ENCODE measurements at places on chromosomes 2 and 18.
A peak's percentile ranks its signal among the peaks of the same experiment; 100 is the strongest.

DNA sequence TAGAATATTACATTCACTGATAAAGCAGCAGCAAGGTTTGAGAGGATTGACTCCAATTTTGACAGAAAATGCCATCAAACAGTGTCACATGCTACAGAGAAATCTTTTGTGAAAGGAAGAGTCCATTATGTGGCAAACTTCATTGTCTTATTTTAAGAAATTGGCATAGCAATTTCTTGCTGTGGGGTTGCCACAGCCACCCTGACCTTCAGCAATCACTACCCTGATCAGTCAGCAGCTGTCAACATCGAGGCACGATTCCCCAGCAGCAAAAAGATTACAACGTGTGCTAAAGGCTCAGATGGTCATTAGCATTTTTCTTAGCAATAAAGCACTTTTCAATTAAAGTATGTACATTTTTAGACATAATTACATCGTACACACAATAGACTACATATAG, 74.7 kb downstream of the PRKCE start:
- no peak for DNase-seq

DNA sequence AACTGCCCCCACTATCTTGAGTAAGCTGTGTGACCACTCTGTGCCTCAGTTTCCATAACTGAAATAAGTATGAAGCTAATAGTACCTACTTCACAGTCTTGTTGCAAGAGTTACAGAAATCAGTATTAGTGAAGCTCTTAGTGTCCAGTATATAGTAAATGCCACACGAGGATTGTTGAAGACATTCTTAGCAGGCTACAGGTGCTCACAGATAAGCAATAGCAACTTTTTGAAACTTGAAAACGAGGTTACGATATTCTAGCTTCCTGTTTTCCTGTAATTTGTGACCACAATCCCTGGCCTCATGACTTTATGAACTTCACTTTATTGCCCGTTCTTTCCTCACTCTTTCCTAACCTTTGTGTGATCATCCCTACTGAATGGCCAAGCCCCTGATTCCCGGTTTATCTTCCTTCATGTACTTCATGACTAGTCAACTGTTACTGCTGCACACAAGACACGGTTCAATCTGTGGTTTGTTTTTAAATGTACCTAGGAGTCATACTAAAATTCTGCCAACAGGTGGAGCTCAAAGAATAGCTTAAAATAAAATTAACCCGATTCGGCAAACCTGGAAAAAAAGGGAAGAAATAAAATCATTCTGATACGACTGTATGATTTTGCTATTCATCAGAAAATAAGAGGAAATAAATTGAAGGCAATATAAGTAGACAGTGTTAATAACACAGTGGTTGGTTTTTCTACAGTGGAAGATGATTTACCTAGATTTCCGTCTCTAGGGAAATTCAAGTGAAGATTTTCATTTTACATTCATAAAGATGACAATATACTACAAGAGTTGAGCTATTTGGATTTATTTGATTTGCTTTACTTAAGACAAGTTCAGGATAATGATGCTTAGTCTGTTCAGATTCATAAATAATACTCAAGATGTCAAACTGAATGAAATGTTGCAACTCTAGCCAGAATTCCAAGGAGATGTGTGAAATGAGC, 38.1 kb upstream of the STAT1 start:
- peak; percentile 79 for DNase-seq

- DNase-seq: no peak
Observed at GRCh38 chr2:26448651-26449050, 29.3 kb downstream of the OTOF start.

DNA sequence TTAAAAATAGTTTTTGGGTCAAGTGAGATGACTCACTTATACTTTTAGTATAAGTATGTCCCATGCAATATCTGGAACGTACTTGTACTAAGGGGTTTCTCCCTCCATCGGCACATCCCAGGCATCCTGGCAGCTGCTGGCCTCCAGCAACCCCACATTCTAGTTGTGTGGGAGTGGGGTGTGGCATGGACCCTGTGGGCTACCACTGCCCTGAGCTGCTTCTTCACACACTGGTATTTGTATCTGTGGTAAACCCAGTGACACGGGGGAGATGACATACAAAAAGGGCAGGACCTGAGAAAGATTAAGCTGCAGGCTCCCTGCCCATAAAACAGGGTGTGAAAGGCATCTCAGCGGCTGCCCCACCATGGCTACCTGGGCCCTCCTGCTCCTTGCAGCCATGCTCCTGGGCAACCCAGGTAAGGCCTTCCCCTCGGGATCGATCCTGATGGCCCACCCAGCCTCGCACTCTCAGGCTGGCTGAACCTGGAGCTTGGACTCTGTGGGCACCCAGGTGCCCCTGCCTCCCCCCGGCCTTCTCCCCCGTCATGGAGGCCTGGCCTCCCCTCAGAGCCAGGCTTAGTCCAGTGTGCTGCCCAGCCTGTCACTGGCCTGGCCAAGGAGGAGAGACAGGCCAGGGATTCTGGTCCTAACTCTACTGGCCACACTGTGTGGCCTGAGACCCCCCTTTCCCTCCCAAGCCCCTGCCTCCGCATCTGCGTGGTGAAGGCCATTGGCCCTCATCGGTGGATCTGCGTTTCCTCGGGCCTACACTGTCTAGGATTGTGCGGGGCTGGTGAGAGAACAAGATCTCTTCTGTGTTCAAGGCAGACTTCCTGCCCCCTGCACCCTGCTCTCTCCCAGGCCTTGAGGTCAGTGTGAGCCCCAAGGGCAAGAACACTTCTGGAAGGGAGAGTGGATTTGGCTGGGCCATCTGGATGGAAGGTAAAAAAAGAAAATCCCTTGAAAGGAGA, at the start of gene GNLY:
TSS of gene GNLY (plus strand) at position 307 of the 974 bp plus-strand sequence. CDS start at position 368, 61 bp downstream.
- no peak for DNase-seq

DNA sequence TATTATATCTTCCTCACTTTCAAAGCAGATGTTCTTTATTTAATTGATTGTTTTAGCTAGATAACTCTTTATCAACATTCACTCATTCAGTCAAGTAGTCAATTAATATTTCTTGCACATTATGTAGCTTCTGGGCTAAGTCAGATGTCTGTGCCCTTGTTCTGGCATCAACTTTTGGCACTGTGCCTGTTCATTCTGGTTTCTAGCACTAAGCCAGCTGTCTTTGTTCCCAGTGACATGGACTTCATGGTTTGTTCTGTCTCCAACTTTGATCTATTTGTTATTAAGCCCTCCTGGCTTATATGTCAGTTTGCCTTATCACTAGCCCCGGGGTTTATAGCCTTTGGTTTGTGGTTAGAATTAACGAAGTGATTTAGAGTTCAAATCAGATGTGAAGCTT, 247.9 kb upstream of the SYT4 start:
- no peak for DNase-seq

GRCh38 chr18:36461551-36461987, 164.1 kb downstream of the FHOD3 start:
- no peak for DNase-seq

DNA sequence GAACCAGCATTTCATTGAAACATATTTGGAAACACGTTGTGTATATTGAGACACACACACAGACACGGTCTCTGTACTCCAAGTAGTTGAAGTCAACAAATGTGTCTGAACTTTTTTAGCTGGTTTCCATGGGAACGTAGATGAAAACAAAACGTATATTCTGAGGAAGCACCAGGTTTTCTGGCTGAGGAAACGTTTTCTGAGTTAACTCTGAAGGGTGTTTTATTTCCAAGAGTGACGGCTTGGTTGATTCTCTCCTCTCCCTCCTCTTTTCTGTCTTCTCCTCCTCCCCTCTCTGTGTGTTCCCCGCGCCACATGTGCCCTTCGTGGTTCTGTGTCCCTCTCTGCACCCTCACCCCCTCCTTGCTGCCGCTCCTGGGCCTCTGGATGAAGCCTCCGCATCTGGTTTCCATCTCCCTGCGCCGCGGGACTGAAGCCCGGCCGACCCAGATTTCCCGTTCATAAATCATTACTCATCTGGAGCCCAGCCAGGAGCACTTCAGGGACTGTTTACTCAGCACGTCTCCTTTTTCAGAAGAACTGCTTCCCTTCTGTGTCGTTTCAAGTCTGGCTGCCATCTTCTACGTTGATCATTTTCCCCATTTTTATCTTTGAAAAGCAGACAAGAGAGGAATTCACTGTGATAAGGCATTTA, 122.7 kb downstream of the COL6A3 start:
- peak; percentile 67 for DNase-seq

DNA sequence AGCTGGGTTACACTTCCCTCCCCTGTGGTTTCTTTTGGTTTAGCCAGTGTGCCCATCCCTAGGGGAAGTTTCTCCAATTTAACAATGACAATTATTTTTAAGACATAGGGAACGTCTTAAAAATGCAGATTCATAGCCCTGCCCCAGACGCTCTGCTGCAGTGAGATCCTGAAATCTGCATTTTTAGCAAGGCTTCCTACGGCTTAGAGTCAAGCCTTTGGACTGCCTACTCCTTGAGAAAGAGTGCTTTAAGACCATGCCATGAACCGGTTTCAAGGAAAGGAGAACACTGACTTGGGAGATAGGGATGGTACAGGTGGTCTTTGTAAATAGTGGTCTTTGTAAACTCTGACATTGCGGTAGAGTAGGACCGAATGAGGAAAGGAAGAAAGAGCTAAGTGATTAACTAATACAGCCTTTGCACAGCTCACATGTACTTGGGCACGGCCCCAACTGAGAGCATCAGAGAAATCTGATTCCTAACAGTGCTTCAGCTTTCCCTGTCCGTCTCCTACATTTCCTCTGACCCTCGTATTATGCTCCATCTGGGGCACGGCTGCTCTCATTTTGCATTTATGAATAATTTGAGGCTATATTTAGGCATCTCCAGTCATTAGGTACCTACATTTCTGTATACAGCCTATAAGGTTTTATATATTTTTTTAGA, 217.6 kb upstream of the TANK start:
- DNase-seq: no peak

DNA sequence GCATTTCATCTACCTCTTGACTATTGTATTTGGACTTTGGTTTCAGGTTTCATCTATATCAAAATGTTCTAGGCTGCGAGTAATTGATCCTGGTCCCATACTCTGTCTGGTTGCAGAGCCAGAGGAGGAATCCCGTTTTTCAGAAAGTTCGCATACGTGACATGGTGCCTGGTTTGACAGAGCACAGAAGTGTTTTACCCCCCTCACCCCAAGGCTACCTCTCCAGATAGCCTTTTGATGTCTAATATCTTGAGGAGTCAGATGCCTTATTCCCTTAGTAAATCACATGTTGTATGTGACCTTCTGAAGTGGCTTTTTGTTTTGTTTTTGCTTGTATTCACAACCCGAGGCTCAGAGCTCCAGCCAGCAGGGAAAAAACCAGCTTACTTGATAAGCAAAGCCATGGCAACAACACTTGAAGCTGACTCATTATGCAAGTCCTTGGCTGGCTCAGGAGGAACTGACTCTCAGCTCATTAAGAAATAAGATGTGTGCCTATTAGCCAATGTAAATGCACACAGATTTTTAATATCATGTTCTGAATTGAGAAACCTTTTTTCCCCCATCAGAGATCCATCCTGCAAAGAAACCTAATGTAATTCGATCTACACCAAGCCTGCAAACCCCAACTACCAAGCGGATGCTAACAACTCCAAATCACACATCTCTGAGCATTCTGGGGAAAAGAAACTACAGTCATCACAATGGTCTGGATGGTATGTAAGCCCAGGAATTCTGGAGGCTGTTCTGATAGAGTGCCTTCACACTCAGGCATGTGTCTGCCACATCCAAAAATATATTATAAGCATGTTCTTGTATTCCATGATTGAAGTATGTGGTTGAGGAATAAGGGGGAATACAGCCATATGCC, 41.4 kb downstream of the OXER1 start:
- peak; percentile 5 for DNase-seq

- no peak for DNase-seq
Observed at GRCh38 chr2:163670929-163671328, 64.9 kb downstream of the FIGN start.

- DNase-seq: no peak
Observed at GRCh38 chr2:172698041-172698863, 37.4 kb upstream of the RAPGEF4 start.

GRCh38 chr2:120331903-120332302, 14.0 kb upstream of the INHBB start:
- no peak for DNase-seq

GRCh38 chr2:64931246-64932115, 57.7 kb upstream of the SLC1A4 start:
- no peak for DNase-seq

DNA sequence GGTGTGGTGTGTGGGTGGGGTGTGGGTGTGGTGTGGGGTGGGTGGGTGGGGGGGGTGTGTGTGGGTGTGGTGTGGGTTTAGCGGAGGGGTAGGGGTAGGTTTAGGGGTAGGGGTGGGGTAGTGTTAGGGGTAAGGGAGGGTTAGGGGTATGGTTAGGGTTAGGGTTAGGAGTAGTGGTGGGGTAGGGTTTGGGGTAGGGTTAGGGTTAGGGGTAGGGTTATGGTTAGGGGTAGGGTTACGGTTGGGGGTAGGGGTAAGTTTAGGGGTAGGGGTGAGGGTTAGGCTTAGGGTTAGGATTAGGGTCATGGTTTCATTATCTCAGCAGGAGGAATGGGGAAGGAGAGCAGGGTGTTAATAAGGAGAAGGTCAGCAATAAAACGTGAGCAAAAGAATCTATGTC, 11.3 kb upstream of the PARD6G start:
- no peak for DNase-seq

- DNase-seq: no peak
Observed at GRCh38 chr2:110113961-110114591, 1.5 kb downstream of the MALL start.

DNA sequence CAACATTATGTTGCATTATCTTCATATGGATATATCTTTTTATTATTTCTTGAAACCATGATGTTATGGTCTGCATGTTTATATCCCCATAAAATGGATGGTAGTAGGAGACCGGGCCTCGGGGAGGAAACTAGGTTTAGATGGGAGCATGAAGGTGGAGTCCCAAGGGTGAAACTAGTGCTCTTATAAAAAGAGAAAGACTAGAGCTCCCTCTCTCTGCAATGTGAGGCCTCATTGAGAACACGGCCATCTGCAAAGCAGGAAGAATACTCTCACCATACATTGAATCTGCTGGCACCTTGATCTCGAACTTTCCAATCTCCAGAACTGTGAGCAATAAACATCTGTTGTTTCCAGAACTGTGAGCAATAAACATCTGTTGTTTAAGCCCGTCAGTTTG, 64.0 kb downstream of the NXPH2 start:
- DNase-seq: no peak

GRCh38 chr2:75320898-75321598, 121.7 kb upstream of the TACR1 start:
- no peak for DNase-seq

GRCh38 chr2:204663816-204664425, 118.6 kb downstream of the PARD3B start:
- no peak for DNase-seq

Data from NCI-H2227 treated with DMSO at 0.1 percent for 48 hours (cell line).